KG1 (cell line): ENCODE measurements at places on chromosomes 4 and X.

- DNase-seq, result no peak
Observed at GRCh38 chrX:39398963-39399261, 597.7 kb downstream of the MID1IP1 start.

DNA sequence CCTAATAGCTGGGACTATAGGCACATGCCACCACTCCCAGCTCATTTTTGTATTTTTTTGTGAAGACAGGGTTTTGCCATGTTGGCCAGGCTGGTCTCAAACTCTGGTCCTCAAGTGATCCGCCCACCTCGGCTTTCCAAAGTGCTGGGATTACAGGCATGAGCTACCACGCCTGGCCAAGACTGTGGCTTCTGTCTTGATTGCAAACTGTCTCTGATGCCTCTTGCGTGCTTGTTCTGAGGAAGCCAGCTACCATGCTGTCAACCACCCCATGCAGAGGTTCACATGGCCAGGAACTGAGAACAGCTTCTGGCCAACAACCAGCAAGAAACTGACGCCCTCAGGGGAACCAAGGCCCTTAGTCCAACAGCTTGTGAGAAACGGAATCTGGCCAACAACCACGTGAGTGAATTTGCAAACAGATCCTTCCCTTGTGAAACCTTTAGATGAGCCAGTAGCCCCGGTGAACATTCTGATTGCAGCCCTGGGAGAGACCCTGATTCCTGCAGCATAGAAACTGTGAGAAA, 71.2 kb downstream of the SUPT20HL2 start:
- no peak for DNase-seq

GRCh38 chr4:1713003-1713851, 1.1 kb upstream of the SLBP start:
- no peak for DNase-seq

GRCh38 chr4:96703265-96703664, 863.4 kb downstream of the PDHA2 start:
- DNase-seq, result no peak

GRCh38 chr4:4803216-4803911, 56.1 kb upstream of the MSX1 start:
- no peak for DNase-seq

- no peak for DNase-seq
Observed at GRCh38 chr4:8344377-8344776, 74.8 kb downstream of the HTRA3 start.

DNA sequence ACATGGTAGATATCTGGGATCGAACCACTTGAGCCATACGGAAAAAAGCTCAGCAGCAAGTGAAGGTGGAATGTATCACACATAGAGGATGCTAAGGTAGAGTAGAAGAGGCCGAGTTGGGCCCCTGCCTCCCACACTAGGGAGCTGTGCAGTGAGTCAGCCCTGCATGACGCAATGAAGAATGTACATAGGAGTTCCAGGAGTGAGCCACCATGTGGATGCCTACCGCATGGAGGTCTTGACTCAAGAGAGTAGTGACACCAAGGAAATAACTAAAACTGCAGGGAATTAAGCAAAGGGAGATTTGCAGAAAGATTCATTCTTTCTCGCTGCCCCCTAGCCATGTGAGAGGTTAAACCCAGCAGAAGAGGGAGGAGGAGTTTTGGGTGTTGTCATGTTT, 389.6 kb upstream of the IGFBP7 start:
- DNase-seq, result no peak

- no peak for DNase-seq
Observed at GRCh38 chrX:110563282-110563681, 204.6 kb downstream of the RTL9 start.

DNA sequence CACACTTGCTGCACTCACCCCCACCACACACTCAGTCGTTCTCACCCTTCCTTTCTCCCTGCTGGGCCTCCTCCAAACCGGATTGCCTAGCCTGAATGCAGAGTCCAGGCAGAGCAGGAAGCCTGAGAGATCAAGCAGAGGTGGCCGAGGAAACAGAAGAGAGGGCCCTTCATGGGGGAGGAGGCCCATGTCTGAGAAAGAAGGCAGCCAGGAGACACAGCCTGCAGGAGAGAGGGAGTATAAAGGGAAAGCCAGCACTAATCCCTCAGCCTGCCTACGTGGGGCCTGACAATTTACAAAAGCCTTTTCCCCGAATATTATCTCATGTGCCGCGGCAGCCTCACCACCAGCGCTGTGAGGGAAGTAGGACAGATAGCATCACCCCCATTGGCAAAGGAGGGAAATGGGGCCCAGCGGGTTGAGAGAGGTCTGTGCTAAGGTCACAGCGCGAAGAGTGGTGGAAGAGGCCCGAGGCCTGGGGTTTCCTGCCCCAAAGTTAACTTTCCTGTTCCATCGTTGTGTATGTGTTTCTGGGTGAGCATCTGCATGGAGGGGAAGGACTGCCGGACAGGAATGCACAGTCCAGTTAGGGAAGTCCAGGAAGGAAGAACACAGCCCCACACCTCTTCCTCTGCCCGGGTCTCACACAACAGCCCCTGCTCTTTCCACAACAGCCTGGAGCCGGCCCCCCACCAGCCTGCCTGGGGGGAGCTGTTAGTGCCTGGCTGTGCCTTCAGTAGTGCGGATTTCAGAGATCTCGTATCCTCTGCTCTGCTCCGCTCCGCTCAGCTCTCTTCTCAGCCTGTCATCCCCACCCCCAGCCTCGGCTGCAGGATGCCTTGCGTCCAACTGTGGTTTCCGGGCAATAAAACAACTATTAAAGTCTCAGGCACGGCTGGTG, 50.9 kb upstream of the BCOR start:
- DNase-seq, result peak; percentile 51

DNA sequence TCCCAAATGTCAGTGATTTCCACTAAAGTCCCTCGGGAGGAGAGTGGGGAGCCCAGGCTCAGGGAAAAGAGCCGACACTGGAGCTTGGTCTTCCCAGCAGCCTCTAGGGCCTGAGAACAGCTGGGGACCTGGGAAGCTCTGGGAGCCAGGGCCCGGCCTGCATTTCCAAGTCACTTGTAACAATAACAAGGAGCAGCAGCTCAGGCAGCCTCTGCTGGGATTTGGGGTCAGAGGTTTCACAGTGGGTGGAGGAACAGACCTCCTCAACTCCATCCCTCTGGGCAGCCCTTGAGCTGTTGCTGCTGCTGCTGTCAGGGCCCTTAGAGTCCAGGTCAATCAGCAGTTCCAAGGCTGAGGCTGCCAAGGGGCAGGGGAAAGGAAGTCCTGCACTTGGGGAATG, 11.1 kb downstream of the STARD8 start:
- DNase-seq, result no peak

DNA sequence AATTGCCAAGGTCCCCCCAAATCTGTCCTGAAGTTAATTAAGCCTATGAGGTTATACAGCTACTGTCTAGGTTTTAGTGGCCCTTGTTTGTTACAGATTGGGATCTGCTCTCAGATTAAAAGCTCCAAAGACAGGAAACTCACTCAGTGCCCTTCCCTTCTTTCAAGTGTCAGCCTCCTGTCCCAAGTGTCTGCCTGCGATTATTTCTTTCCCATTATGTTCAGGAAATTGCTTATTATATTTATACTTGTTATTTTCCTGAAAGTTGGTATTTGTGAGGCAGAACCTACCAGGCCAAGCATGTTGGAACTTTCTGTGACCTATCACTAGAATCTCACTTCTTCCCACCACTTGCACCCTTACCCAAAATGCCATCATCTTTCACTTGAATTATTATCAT, 173.2 kb downstream of the AREG start:
- DNase-seq, result no peak

GRCh38 chr4:4820261-4820660, 39.2 kb upstream of the MSX1 start:
- no peak for DNase-seq

DNA sequence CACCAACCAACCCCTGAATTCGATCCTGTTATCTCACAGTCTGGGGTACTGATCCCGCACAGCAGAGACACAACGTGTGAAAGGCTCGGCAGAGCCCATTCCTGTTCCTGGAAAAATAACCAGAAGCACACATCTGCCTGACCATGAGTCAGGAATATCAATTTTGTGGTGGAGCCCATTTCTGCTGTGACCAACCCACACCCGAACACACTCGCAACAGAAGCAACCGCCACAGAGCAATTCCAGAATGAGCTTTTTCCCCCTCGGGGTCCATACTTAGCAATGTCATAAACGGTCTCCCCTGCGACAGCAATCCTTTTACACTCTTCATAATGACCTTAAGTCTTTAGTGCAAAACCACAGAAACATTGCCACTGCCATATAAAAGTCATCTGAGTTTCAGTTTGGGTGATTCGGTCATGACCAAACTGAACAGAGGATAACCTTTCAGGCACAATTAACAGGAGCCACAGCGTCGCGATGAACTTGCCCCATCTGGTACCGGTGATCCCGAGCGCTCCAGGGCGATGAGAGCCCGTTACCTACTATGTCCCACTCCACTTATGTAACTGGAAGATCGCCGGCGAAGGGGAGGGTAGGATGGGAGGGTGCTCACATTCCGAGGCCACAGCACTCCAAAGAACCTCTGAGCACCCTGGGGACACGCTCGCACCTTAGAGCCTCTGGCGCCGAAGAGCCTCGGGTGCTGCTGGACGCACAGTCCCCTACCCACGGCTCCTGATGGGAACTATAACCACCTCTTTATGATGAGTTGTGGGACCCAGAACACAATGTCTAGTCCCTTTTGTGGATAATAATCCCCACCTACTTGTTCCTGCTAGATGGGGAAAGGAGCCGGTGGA, 1.1 kb downstream of the MECP2 start:
- DNase-seq, result no peak

- no peak for DNase-seq
Observed at GRCh38 chr4:139777757-139778156, 112.1 kb downstream of the MGST2 start.

DNA sequence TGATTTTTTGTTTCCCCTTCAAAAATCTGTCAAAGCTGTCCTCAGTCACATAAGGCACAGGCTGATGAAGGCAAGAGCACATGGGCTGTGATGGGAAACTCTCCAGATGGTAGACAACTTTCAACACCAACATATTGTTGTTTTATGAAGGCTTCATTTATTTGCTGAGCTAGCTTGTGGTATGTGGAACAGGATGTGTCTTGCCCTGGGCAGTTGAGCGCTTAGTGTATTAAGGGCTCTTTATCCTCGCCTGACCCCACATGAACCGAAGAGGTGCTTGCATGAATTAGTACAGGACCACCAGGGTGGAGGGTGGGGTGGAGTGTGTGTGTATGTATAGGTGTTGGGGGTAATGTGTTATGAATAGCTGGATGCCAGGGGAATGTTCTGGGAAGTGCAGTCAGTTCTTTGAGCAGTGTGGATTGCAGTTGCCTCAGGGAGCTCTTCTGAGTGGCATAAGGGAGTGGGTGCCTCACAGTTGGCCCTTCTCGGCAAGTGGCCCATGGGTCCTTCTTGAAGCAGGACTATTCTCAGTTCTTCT, 103.1 kb downstream of the PHEX start:
- DNase-seq, result no peak

DNA sequence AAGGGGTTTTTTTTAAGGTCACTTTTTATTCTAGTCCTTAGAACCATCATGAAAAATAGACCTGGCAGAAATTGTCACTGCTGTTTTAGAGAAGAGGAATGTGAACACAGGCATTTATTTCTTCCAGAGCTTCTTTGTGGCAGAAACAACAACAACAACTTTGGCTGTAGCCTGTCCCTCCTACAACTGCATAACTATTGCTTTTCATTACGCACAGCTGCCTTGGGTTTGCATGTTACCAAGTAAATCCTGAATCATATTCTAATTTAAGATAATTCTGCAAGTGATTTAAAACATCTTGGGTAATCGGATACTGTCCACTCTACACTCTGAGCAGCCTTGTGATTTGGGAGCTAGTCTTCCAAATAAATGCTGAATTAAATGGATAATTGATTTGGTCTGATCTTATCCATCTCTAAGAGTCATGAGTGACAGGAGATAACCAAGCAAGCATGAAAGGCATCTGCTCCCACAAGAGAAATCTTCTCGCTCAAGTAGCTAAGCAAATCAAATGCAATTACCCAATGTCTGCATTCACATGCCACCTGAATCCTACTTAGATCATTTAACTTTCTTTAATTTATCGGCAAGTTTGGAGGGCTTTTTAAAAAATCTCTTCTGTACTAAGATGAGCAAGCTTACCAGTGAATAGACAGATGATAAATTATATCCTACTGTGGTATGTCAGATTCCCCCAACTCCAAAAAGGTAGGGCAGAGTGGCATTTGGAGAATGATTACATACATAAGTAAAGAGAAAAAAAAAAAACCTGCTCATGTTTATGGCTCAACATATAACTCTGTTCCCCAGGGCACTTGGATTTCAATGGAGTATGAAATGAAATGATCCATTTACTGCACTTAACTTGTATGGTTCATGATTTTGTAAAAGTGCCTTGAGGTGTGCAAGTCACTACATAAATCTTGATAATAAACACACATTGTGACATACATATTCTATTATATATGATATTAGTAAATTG, 73.6 kb downstream of the EGF start:
- DNase-seq, result no peak

DNA sequence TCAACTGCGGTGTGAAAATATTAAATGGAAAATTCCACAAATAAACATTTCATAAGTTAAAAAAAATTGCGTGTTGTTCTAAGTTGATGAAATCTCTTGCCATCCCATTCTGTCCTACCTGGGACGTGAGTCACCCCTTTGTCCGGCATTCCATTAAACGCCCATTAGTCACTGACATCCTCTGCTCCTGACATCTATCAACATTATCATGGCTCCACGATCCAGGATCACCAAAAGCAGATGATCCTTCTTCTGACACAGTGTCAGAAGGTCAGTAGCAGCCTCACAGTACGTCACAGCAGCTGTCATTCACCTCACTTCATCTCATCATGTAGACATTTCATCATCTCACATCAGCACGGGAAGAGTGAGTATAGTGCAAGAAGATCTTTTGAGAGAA, 125.7 kb downstream of the ZNF827 start:
- no peak for DNase-seq

GRCh38 chr4:147830987-147831386, 99.1 kb downstream of the ARHGAP10 start:
- no peak for DNase-seq

DNA sequence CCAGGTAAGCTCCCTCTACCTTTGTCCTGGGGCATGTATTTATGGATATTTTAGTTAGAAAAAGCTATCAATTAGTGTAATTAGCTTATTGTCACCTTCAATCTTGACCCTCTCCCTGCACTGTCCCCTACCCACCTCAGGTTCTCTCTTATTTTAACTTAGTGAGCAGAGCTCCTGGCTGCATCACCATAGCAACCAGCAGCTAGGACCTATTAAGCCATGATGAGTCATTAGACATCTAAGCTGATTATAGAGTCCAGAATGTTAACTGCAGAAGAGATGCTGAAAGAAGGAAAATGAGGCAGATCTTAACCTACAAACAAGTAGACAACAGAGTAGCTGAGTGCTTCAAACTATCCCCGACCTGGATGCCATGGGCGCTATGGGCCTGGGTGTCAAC, 36.6 kb downstream of the MAGEE2 start:
- DNase-seq, result no peak
